ENCODE measurements at places on chromosomes 11 and 22.
A peak's percentile ranks its signal among the peaks of the same experiment; 100 is the strongest.

- DNase-seq, result peak; percentile 20
Measured at GRCh38 chr11:12430351-12430750, 53.0 kb downstream of the PARVA start.

- DNase-seq, result no peak
Measured at GRCh38 chr11:22680628-22681027, 14.2 kb downstream of the GAS2 start.

DNA sequence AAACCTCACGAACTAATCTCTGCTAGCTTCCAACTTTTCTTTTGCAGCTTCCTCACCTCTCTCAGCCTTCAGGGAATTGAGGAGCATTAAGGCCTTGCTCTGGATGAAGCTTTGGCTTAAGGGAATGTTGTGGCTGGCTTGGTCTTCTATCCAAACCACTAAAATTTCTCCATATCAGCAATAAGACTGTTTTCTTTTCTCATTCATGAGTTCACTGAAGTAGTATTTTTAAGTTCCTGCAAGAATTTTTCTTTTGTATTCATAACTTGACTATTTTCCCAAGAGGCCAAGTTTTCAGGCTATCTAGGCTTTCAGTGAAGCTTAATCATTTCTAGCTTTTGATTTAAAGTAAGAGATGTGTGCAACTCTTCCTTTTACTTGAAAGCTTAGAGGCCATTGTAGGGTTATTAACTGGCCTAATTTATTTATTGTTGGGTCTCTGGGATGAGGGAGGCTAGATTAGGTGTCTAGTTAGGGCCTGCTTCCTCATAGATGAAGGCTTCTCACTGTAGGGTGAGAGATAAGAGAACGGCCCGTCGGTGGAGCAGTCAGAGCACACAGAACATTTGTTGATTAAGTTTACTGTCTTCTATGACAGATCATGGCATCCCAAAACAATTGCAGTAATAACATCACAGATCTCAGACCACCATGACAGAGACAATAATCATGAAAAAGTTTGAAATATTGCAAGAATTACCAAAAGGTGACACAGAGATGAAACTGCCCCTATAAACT lies 33.2 kb downstream of the CSF2RB start:
- DNase-seq, result no peak

GRCh38 chr11:98027652-98028051 lies 993.1 kb upstream of the CNTN5 start:
- DNase-seq, result no peak

DNA sequence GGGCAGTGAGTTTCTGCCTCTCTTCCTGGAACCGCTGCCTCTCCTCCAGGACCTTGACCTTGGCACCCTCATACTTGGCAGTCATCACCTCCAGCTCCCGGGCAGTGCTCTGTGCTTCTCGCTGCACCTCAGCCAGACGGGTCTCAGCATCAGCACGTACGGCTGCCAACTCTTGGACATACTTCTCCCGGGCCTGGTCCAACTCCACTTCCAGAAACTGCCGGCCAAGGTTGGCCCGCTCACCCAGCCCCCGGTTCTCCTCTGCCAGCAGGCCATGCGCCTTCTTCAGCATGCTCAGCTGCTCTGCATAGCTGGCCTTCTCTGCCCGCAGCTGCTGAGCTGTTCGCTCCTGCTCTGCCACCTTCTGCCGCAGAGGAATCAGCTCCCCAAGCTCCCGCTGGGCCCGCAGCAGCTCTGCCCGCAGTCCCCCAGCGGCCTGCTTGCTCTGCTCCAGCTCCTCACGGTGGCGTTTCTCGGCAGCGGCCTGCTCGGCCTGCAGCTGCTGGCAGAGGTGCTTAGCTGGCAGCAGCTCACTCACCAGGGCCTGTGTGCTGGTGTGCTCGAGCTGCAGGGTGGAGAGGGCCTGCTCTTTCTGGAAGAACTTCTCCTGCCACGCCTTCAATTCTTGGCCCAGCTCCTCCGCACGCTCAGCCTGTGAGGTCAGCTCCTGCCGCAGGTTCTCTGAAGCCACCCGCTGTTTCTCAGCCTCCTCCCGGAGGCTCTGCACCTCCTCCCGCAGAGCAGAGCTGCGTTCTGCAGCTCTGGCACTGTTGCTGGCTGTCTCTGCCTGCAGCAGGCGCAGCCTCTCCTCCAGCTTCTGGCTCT lies 14.4 kb downstream of the IL18BP start:
- peak; percentile 55 for DNase-seq

- DNase-seq, result no peak
Measured at GRCh38 chr22:46740910-46741780, 3.1 kb upstream of the CERK start.

GRCh38 chr11:102061276-102061675 lies 14.0 kb downstream of the CFAP300 start:
- DNase-seq, result no peak

- DNase-seq, result no peak
Measured at GRCh38 chr11:112216561-112217105, 9.6 kb upstream of the PTS start.

DNA sequence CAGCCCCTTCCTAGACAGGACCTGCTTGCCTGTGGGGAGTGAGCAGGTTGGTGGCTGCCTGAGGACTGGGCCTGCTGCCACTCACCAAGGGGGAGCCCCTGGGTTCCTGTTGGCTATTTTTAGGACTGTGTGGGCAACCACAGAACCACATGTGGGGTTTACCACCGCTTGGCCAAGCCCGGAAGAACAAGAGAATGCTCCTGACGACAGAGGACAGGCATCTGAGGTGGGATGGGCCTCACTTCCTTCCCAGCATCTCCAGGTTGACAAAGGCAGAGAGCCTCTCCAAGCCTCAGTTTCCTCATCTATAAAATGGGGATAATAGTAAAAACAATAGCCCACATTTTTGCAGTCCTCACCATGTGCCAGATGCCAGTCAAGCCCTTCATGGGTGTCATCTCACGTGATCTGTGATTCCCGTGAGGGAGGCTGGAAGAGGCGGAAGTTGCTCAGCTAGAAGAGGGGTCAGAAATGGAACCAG lies 43.6 kb downstream of the LRRC32 start:
- DNase-seq, result no peak

GRCh38 chr11:116388146-116388545 lies 384.6 kb downstream of the BUD13 start:
- no peak for DNase-seq

DNA sequence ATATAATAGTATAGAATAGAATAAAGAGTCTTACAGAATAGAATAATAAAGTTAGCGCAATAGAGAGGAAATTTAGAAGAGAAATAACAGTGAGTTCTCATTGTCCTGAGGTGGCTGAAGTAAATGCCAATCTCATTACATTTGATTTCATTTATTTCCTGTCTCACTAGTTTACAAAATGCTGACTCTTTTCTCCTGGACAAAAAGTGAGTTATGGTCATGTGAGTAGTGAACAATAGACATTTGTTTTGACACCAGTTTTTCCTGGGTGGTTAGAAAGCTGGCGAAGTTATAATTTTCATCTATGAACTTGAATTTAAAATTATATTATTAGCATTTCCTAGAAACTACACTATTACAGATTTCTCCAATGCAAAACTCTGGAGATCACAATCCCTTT lies 143.7 kb downstream of the TYR start:
- DNase-seq, result no peak

DNA sequence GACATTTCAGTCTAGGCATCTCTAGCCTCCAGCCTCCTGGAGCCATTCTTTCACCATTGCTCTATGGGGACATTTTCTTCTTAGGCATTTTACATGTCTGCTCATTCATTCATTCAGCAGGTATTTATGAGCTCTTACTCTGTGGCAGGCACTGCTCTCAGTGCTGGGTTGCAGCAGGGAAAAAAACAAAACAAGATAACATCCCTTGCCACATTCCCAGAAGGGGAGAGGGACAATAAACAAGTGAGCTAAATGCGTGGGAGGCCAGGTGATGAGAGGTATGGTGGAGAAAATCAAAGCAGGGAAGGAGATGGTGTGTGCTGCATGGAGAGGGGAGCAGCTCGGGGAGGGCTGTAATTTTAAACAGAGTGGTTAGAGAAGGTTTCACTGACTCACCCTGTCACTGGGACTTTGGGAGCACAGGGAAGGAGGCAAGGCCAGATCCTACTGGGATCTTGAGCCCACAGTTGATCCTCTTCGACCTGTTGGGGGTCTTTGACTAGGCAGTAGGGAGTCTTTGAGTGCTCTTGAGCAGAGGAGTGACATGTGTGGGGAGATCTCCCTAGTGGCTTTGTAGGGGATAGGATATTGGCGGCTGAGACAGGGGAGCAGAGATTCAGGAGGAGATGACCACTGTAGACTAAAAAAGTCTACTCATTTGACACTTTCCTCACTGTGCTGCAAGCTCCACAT lies 17.0 kb downstream of the MICAL2 start:
- DNase-seq, result no peak

DNA sequence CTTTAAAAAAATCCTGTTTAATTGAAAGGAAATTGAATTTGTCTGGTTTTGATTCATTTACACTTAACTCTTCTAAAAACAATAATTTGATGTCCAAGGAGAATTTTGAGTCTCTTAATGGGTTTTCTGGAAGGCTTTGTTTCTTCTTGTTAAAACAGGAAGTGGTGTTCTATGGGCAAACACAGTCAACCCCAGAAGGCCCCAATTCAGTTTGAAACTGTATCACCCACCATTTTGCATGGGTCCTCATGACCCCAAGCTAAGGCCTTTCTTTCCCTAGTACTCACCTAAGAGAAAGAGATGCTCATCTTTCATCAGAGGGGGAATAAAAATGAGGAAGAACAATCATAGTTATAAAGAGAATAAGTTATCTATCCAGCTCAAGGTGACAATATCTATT lies 10.6 kb downstream of the FLI1 start:
- no peak for DNase-seq

DNA sequence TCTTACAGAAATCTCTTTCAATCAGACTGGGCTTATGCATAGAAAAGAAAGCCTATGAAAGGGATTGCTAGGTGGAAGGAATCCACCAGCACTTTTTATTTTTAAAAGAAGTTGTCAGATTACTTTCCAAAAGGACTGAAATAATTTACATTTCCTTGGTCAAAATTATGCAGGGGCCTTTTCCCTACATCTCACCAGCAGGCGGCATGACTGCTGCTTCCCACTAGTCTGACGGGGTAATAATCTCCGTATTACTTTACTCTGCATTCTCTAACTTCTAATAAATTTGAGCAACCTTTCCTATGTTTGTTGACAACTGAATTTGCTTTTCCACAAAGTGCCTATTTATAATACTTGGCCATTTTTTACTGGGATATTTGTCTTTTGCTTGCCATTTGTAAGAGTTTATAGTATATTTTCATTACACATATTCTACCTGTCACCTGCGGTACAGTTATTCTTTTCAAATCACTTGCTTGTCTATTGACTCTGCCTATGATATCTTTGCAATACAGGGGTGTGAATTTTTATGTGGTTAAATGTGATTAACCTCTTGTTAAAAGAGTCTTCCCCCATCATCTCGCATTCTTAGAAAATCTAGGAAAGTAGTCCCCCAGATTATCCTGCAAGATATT lies 51.9 kb upstream of the USP47 start:
- DNase-seq, result no peak

DNA sequence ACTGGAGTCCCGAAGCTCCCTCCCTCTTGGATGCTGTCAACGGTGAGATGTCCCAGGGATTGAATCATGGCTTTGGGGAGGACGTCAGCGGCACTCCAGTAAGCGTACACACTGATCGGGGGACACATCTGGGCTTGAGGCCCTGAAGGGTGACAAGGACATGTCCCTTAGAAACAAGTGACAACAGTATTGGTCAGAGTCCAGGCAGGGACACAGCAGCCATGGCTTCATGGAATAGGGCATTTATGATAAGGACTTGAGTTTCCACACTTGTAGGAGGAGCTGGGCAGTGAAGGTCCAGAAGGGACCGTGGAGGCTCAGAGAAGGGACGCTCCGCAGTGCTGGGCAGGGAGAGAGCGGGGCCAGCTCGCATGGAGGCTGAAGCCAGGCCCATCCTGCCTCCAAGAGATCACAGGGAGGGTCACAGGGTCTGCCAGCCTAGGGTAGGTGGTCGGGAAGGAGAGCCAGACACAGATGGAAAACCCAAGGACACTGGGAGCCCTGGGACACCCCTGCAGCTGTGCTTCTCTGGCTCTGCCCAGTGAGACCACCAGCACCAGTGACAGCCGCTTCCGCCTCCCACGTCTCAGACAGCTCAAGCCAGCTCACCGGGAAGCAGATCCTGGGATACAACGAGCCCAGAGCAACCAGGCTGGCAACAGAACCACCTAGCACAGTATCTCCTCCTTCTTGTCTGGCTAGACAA lies 22.9 kb upstream of the RFPL3 start:
- no peak for DNase-seq

DNA sequence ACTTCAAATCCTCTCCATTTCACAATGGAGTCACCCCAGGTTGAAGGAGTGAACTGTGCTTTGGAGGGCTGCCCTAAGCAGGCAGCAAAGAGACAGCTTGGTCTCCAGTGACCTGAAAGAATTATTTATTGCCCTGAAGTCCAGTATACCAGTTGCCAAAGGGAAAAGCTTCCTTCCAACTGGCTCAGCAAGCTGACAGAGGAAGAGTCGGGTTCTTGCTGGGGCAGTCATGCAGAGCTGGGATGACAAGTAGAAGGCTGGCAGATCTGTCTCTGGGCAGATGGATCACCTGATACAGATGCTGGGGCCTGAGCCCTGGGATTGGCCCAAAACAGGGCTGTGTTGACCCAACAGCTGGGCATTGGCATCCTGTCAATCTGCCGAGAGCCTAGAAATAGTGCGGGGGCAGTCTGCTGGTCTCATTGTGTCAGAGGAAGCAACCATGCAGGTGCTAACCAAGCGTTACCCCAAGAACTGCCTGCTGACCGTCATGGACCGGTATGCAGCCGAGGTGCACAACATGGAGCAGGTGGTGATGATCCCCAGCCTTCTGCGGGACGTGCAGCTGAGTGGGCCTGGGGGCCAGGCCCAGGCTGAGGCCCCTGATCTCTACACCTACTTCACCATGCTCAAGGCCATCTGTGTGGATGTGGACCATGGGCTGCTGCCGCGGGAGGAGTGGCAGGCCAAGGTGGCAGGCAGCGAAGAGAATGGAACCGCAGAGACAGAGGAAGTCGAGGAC lies at the start of gene THRSP:
TSS of gene THRSP (plus strand) at position 422 of the 742 bp plus-strand sequence. CDS start at position 443, 21 bp downstream.
- no peak for DNase-seq

DNA sequence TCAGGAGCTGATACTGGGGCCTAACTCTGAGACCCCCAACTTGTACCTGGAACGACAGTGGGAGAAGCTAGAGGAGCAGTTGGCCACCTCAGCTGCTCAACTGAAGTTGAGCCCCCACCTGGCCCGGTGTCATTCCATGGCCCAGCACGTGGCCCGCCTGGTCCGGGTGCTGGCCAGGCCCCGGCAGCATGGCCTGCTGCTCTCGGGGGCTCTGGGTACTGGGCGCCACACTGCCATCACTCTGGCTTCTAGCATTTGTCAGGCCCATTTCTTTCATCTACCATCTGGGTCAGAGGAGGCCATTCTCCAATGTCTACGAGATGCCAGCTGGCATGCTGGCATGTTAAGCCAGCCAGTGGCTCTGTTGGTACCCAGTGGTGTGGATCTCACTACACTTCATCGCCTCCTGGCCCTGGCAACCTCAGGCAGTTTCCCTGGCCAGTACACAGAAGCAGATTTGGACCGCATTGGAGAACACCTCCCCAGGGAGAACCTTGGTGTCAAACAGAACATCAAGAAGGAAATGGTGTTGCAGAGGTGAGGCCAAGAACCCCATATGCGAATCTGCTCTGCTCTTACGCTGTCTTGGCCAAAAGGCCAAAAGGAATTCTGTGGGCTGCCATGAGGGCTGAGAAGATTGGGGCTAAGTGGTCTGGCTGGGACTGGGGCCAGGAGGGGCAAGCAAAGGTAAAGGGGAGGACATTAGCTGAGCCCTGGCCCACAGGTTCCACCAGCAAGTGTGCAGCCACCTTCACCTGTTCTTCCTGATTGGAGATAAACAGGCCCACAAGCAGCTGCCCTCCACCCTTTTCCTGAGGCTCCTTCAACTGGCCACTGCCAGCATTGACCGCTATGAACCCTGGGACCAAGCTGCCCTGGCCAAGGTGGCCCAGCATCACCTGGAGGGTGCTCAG lies 45.4 kb downstream of the RRP8 start:
- DNase-seq, result no peak
